ENCODE measurements at places on chromosomes 12 and 14.
A peak's percentile ranks its signal among the peaks of the same experiment; 100 is the strongest.

- no peak for DNase-seq
Measured at GRCh38 chr12:121086781-121087295, 45.8 kb upstream of the P2RX7 start.

DNA sequence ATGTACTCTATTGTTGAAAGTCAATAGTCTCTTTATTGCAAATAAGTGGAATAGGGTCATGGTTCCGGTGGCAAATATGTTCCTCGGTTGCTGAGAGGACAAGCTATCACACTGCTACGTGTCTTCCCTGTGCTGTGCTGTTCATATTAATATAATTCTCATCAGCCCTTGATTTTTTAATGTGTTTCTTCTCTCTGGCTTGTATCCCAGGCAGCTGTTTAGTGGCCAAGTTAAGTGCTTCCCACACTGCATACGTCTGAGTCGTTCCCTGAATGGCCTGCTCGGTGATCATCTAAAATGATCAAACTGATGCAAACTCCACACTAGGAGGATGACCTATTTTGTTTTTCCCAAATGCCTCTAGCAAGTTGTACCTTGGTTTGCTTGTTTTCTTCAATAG is 186.4 kb downstream of the ANO6 start:
- DNase-seq, result no peak

DNA sequence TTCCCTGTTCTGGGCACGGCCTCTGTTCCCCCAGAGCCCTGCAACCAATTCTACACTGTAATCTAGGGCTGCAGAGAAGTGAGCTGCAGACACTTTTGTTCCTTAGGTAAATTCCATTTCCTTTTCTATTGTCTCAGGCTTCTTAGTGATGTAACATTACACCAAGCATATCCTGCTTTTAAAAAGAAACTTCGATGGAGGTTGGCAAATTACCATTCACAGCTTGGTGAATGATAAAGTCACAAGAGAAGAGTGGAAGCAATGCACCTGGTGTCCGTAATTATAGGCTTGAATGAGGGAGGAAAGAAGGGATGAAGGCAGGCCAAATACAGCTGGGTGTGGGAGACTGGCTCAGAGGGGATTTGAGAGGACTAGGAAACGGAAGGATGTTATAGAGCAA is 68.6 kb downstream of the PPM1A start:
- no peak for DNase-seq

GRCh38 chr14:98144964-98145363 is 1127.0 kb downstream of the BCL11B start:
- no peak for DNase-seq

GRCh38 chr12:12804011-12804410 is 9.1 kb upstream of the DDX47 start:
- DNase-seq, result no peak

DNA sequence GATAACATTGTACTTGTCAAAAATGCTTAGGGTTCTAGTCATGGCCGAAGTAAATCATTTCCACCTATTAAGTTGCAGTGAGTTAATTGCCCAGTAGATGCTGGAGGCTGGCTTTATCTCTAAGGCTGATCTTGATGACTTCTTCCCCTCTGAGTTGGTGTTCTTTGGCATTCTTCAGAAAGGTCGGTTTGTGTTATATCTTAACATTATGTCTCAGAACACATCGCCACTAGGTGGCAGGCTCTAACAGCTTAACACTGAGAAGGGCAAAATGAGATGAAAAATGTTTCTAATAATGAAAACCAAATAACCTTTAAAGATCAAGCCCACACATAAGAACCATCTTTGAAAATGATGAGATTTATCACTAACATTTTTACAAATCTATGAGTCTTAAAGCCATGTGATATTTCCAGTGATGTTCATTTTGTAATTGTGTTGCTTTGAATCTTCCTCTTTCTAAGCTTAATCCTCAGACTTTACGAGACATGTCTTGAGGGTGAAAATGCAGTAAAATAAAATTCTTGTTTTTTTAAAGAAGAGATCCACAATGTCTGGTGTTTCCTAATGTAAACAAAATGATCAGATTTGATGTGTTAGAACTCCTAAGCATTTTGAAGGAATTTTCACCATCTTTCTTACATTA is 28.6 kb downstream of the SUDS3 start:
- peak; percentile 52 for DNase-seq

- DNase-seq, result no peak
Measured at GRCh38 chr14:69298131-69299071, 38.4 kb downstream of the GALNT16 start.

GRCh38 chr12:26822026-26822425 is 11.0 kb downstream of the ITPR2 start:
- no peak for DNase-seq

GRCh38 chr12:94426049-94426448 is 33.6 kb downstream of the CEP83 start:
- DNase-seq, result no peak

DNA sequence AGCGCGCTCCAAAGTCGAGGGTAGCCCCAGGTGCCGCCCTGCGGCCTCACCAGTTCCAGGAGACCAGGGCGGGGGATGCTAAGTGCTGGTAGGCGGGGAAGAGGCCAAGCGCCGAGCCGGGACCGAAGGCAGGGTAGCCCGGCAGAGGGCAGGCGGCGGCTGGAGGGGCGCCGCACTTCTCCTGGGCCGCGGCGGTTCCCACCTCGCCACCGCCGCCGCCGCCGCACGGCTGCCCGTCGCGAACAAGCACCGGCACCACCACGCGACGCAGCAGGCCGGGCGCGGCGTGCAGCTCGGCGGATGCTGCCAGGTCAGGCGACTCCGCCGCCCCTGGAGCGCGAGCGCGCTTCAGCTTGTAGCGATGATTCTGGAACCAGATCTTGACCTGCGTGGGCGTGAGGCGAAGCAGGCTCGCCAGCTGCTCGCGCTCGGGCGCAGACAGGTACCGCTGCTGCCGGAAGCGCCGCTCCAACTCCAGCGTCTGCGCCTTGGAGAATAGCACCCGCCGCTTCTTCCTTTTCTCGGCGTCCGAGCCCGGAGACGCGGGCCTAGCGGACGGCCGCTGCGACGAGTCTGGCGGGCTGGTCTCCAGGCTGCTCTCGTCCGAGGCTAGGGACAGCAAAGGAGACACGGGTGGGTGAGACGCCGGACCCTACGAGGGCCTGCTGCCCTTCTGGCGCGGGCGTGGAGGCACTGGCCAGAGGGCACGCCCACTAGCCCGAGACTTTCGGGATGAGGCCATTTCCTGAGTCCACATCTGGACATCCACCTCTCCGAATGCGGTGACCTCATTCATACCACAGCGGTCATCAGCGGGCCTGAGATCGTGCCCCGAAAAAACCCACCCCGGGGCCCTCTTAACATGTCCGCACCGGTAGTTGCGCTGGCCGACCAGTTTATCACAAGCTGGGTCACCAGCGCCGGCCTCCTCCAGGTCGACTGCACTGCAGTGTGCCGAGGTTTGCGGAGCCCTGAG is 1.3 kb downstream of the NKX2-8 start:
- no peak for DNase-seq

GRCh38 chr14:50573862-50574261 is 13.9 kb downstream of the ATL1 start:
- DNase-seq, result no peak

DNA sequence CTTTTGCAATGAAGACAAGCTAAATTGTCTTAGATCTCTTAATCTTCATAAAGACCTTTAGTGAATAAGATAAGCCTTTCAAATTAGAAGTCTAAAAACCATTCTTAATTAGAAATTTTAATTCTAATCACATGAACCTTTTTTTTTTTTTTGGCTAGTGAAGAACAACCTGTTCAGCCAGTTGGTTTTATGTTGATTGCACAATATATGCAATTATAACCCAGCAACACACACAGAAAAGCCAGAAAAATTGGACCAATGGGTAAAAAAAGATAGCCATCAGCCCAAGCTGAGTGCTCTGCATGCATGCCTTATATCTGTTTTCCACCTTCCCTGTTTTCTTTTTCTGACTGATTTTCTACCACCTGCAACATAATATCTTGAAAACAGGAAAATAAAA is 252.2 kb downstream of the SYT10 start:
- DNase-seq, result no peak

GRCh38 chr14:99572173-99572999 is 31.6 kb downstream of the CCDC85C start:
- no peak for DNase-seq

DNA sequence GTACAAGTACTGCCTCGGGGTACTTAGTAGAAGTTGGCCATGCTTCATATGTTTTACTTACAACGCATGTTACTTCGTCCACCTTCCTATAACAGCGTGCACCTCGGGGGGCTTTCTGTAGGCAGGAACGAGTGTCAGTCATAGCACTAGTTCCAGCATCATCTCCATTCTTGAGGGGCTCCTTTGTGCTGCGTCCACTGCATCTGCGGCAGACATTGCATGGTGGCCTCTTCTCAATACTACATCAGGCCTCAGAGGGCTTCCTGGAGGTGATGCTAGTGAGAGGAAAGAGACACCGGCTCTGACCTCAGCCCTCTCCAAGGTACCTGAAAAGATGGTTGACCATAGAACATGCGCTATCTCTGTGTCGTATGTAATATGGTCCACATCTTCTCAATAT is 121.2 kb upstream of the RTL1 start:
- DNase-seq, result no peak

DNA sequence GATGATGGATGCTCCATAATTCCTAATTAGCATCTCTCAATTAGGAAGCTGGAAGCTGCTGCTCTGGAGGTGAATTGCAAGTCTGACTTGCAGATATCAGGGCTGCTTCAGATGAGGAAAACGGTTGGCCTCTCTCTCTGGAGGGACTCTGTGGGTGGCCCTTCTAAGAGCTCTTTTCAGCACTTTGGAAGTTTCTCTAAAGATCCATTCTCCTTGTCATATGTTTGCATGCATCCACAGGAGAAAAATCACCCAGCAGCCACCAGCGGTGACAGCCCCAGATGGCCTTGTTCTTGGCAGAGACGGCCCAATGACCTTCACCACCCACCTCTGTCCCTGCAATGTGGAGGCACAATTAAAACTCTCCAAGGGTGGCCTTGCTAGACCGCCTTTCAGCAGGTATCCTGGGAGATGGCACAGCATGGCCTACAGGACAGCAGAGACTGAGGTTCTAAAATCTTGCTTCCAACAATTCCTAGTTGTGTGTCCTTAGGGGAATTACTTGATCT is 42.3 kb downstream of the KSR2 start:
- no peak for DNase-seq

DNA sequence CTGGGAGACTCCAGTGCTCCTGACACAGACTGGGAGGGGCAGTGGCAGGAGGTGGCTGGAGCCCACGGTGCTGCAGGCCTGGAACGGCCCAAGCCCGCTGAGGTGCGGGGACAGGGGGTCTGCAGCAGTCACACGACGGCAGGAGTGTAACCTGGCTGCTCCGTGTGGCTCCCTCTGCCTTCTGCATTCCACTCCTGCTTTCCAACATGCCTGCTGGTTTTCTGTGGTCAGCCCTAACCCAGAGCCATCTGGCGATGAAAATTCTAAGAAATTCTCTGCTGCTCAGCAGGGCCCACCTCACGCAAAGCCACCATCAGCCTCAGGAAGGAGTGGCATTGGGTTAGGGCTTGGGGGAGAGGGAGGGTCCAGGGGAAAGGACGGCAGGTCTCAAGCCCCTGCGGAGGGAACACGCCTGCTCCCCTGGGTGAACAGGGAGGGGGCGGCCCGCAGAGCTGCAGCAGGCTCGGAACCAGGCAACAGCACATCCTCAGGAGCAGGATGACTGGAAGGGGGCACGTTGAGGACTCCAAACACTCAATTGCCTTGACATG is 5.0 kb upstream of the FBRSL1 start:
- no peak for DNase-seq

- DNase-seq, result peak; percentile 60
Measured at GRCh38 chr12:7142056-7142644, 12.0 kb downstream of the CLSTN3 start.

- DNase-seq, result no peak
Measured at GRCh38 chr14:58765843-58766242, 128.1 kb downstream of the DACT1 start.

DNA sequence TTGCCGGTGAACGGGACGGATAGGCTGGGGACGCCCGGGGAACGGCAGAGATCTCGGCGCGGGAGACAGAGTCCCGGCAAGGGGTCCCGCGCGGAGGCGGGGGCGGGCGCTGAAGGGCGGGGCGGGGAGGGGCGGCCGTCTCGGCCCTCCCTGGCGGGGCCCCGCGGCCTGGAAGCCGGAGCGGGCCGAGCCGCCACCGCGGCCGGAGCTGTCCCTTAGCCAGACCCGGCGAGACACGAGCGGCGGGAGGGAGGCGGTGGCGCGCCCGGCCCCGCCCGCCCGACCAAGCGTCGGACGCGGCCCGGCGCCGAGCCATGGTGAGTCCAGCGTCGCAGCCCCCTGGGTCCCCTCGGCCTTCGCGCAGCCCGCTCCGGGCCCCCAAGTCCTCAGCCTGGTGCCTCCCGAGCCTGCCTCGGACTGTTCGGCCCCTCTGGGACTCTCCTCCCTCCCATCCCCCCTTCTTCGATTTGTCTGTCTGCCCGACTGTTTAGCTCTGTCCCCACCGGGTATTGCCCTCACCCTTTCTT is at the start of gene ARHGEF40:
ARHGEF40 (plus strand) TSS at position 222 of the 527 bp plus-strand sequence; CDS start at position 315, 93 bp downstream.
- DNase-seq, result peak; percentile 51

DNA sequence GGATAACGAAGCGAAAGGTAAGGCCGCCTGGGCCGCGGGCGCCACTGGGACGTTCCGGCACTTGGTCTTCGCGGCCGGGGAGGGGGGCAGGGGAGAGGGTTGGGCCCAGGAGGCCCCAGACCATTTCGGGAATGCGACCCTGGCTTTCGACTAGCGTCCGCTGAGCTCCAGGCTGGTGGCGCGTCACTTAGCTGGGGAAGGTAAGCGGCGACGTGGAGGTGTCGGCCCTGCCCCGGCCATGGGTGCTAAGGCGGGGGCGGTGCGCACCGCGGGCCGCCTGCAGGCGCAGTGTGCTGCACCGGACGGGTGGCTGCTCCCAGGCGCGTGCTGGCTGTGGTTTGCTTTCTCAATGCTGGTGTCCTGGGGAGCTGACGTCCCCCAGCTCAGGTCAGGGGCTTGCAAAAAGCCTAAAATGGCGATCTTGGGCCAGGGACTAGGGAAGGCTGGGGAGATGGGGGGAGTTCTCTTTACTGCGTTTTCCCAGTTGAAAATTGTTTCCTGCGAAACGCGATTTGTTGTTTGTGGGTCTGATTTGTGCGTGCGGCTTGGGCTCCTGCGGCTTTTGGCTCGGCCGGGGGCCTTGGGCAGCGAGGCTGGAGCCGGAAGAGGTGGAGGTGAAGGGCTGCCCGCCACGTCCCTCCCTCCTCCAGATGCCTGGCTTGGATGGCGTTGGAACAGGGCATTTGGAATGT is 1.2 kb downstream of the HOXC10 start:
- no peak for DNase-seq

- DNase-seq, result no peak
Measured at GRCh38 chr12:74337951-74338350, 199.7 kb upstream of the ATXN7L3B start.

Data from CD4-positive, alpha-beta T cell treated with Interleukin-10 for 1 hour (primary cell).